NCI-H1694 treated with DMSO at 0.1 percent for 48 hours (cell line): ENCODE measurements at places on chromosomes 6 and 20.

DNA sequence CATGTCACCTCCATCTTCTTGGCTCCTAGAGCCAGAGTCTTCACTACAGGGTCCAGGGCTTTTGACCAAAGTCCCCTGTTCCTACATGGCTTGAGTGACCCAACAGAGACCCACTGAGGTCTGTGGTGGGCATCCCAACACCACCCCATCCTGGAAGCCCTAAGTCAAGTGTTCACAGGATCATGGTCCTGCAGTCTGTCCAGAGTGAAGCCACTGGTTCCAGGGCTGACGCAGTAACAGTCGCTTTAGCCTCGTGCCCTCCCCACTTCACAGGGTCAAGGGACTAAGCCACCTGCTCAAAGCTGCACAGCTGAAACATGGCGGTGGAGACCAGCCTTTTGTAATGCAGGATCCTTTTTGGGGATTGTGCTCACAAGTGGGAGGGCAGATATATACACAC is 133.9 kb downstream of the JPH2 start:
- DNase-seq, result no peak

- no peak for DNase-seq
These were observed 60.7 kb upstream of the TULP4 start for GRCh38 chr6:158251565-158251964.

- no peak for DNase-seq
These were observed 897 bp downstream of the CHD6 start for GRCh38 chr20:41617059-41617901.

- DNase-seq, result no peak
These were observed 280.4 kb downstream of the PTPRK start for GRCh38 chr6:128240024-128240428.

DNA sequence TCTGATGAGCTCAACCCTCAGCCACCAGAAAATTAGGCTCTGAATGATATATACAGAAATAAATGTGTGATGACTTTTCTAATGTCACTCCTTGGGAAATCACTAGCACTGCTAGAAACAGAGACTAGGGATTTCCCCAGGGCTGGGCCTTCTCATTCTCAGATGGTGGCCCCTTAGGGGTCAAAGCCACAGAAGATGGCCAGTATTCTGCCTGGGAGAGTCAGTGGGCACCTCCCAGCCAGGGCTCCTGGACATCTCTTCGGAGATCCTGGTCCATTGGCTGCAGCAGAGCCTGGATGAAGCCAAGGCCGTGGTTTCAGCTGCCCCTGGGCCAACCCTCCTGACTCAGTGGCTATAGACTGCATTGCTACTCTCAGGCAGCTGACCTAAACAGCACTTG is 276.9 kb upstream of the SUPT3H start:
- DNase-seq, result no peak

- no peak for DNase-seq
These were observed 675.7 kb upstream of the AGPAT4 start for GRCh38 chr6:161949531-161949930.

DNA sequence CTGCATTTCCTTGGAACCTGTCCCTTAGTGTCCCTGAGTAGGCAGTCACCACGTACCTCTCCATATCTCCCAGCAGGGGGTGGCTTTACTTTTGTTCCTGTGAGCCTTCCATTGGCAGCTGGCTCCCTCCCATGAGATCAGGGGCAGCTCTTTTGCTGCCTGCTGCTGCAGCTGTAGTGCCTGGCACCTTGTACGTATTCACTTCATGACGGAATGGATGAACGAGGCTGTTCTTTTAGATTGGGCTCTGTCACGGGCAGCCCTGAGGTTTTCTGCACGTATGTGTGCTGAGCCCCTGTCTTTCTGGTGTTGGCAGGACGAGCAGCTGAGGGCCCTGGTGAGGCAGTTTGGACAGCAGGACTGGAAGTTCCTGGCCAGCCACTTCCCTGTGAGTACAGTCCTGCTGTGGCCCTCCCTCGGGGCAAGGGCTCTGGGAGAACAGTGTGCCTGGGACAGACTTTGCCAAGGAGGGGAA is 14.6 kb downstream of the MYBL2 start:
- DNase-seq, result no peak

DNA sequence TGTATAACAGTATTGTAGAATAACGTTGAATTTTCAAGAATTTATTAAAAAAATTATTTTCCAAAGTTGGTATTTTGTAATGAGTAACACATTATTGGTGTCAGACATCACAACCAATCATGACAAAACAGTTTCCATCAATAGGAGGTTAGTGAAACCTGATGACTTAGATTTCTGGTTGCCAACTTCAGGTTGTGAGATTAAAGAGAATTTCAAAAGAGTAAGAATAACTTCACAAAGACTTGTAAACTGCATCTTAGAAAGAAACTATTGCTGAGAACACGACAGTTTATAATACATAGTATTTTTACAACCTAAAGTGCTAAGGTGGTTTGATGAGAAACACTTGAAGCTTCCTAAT is 159.2 kb upstream of the ARG1 start:
- no peak for DNase-seq

DNA sequence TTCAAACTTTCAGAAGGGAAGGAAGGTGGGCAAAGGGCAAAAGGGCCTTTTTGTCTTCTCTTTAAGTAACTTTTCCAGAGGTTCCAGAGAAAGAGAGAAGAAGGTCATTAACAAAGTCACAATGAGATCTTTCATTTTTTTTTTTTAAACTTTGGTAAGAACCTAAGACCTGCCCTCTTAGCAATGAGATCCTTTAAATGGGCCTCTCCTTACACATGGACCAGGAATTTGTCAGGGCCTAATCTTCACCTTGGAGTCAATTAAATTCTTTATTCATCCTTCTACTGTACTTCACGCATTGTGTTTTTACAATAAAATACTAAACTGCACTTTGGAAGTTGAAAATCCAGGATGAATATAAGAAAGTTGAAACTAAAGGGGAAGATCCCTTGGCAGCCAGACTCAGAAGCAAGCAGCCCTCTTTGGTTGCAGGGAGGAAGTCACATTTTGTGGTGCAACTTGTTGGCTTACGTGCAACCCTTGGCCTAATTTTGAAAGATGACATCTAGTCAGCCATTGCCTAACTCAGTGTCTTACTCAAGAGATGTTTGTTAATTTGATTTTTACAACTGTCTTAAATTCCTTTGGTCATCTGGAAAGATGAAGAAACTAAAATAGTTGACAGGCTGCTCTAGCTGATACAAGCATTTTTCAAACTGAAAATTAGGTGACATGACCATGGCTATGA is 11.9 kb upstream of the TMEM170B start:
- DNase-seq, result no peak

- no peak for DNase-seq
These were observed 296.8 kb downstream of the UTRN start for GRCh38 chr6:144581812-144582537.

- no peak for DNase-seq
These were observed 54.1 kb downstream of the RREB1 start for GRCh38 chr6:7161845-7162244.

- DNase-seq, result no peak
These were observed 2.5 kb upstream of the SPATS1 start for GRCh38 chr6:44339763-44340625.

DNA sequence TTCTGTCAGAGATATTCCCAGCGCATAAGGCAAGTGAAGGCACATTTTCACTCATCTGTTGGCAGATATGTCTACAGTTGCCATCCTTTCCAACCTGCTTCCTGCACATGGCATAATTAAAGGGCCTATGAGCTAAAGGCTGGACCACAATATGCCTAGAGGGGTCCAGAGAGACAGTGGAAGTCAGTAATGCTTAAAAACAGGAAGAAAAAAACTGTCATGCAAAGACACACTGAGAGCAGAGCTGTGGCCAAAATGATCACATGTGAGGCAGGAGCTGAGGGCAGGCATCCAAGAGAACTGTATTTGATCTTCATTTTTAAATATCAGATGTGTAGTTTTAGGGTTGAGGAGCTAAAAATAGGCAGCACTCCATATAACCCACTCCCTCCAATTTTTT is 125.0 kb upstream of the BACH2 start:
- DNase-seq, result peak; percentile 65

GRCh38 chr20:58609026-58609425 is 42.1 kb upstream of the STX16 start:
- no peak for DNase-seq

DNA sequence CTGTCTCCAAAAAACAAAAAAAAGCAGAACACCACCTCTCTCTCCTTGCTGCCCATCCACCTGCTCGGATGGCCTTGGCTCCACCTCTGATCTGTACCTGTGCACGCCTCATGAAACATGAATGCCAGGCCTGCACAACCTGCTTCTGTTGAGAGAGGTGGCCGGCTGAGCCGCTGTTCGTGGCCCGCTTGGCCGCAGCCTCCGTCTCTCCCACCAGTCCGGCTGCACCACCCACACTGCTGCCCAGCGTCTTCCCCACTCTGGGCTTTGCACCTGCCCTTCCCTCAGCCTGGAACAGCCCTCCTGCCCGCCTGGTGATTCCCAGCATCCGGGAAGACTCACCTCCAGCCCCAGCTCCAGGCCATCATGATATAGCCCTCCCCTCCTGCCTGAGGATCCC is 12.2 kb upstream of the ZBTB46 start:
- no peak for DNase-seq

DNA sequence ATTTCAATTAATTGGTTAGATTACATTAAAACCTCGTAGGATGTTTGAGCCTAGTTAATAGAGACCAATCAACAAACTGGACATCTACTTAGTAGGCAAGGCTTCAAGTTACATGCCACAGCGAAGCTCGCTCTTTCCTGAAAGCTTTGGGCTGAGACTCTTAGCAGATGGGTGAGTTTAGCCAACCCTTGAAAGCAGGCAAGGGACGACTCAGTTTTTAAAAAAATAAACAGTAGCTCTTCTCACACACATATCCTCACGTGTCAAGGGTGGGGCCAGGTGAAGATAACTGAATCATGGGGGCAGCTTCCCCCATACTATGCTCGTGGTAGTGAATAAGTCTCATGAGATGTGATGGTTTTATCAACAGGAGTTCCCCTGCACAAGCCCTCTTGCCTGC is 775 bp downstream of the MTFR2 start:
- DNase-seq, result no peak

DNA sequence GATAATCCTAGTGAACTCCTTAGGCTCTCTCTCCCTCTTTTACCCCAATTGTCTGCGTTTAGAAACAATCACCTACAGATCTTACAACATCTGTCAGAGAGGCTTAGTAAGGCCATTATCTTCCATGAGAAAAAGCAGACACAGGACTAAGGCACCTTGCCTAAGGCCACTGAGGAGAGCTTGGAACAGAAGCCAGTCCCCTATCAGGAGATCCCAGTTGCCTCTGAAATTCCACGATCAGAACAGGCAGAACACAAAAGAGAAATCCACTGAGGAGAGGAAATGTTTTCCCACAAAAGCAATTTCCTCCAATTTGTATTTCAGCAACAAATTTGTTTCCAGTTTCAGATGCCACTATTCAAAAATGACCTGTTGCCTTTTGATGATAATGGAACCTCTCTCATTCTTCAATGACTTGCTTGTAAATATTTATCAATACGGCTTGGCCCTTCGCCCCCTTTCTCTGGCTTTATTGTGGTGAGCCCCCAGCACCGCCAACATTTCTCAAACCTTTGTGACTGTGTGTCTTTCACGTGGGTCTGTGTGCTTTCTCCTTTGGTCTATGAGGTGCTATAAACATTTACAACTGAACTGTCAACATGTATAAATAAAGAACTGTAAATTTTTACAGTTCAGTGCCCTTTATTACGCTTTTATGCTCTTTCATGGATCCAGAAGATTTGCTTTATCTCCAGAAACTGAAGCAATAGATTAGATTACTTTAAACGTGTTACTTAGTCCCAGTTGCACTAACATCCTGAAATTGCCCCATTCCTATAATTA is 187.8 kb upstream of the PHACTR1 start:
- DNase-seq, result no peak
